ENCODE measurements at places on chromosomes 6 and 20.

- DNase-seq = no peak
Measured at GRCh38 chr20:50237349-50237748, 46.7 kb downstream of the CEBPB start.

DNA sequence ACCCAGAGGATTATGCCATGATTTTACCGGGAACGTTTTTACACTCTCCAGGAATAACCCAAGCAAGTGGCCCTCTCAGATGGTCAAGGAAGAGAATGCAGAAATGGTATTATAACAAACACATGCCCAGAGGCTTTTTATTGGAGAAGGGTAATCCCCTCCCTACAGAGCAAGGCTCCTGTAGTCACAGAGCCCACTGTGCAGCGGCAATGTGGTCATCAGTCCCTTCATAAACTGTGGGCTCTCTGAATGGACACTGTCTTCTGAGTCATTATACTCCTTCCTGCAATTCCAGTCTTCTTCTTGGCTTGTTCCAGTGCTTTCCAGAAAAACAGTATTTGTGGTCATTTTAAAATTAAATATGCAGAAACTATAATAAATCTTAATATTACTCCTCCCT, 74.7 kb downstream of the LAMA4 start:
- no peak for DNase-seq

GRCh38 chr20:24691901-24692351, 222.5 kb downstream of the SYNDIG1 start:
- DNase-seq = no peak

GRCh38 chr6:62391358-62391757, 105.3 kb upstream of the KHDRBS2 start:
- no peak for DNase-seq

GRCh38 chr6:163719028-163719742, 304.7 kb downstream of the QKI start:
- no peak for DNase-seq

DNA sequence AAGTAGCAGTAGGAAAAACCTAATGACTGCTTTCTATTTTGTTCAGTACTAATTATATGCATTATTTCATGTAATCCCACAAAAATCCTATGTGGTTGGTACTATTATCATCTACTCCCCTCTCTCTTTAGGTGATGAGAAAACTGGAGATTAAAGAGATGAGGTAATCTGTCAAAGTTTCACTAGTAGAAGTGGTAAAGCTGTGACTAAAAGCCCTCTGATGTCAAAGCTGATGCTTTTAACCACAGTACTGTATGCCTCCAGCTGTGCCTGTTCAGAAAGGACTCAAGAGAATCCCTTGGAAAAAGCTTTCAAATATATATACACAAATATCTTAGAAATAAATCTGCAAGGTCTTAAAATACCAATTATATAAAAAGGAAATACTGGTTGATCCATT, 38.0 kb downstream of the PHIP start:
- DNase-seq = no peak

GRCh38 chr20:38890497-38890818, 35.8 kb upstream of the FAM83D start:
- no peak for DNase-seq

DNA sequence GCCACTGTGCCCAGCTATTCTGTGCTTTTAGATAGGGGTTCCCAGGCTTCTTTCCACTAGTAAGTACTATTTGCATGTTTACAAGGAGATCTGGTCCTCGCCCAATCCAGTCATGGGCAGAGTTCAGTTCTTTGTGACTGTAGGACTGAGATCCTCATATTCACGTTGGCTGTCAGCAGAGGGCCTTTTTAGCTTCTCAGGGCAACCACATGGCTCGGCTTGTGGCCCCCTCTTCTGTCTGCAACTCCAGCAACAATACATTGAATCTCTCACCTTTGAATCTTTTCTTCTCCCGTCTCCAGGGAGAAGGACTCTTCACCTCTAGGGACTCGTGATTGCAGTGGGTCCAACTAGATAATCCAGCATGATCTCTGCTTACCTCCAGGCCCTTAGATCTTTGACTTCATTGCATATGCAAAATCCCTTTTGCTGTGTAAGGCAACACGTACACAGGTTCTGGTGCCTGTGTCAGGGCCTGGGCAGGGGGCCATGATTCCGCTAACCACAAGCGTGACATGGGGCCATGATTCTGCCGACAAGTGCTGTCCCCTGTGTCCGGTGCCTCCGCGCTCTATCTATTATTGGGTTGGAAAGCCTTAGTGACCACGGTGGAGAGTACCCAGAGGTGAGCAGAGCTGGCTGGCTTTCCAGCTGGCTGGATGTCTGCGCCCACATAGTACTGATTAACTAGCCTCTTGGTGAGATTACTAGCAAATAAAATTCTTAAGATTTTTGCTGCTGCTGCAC, 5.1 kb downstream of the CCR6 start:
- no peak for DNase-seq

DNA sequence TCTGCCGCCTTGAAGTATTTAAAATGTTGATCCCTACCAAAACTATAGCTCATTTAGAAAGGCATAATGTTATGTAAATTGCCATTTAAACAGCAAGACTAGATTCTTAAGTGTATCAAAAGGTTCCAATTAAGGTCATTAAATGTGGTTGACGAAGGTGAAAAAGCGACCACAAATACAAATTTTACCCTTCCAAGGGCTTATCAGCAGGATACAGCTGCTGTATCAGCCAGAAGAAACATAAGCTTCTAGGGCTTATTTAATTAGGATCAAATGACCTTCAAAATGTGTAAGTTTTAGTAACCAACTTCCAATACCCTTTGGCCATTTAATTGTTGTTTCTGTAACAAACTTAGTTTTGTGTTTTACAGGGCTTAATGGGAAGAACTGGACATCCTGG, 139.9 kb downstream of the COL9A1 start:
- no peak for DNase-seq

DNA sequence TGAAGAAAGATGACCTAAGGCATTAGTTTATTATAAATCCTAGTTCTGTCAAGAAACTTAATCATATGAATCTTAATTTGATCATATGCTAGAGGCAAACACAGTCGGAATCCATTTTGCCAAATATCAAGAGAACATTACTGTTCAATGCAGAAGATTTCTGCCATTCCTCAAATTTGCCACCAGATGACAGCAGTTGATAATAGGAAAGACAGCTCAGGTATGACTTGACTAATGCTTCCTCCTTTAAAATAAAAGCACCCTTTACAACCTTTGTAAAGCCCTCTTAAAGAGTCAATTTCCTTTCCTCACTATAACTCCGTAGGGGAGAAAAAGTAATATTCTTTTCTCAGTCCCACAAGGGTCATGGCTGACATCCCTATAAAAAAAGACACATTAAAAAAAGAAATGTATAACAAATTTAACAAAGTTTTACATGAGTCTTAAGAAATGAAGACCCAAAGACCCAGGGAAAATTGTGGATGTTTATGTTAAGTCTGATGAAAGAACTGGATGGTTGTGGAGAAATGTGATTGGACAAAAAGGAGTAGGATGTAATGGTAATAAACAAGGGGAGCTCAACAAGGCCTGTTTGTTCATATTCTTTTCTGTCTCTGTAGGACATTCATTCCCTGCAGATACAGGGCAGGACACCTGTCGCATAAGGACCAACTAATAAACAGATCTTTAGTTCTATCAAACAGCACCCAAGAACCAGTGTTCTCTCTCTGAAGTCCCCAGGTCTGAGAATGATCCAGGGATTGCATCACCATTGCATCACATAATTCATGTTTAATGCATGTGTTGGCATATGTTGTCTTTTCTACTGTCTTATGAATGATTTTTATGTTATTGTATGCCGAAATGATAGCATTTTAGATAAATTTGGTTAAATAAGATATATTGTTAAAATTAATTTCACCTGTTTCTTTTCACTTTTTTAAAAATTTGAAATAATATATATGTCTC, 23.0 kb upstream of the IL17A start:
- DNase-seq = peak; percentile 38

DNA sequence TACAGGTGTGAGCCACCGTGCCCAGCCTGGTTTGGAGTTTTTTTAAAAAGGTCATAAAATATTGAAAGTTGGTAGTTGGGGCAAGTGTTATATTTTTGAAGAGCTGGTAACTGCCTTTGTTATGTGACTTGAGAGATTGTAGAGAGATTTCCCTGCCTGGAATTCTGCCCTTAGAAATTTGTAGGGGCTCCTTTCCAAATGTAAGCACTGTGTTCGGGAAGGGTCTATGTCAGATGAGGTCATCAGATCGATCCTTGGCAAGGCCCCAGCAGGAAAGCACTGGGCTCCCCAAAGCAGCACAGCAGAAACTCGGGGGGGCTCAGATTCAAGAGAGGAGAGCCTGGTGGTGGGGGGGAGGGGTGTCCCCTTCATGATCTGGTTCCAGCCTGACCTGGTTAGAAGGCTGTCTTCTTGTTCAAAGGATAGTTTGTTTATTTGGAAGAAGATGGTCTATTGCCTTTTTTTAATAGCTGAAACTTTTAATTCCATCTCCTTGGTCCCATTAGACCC, 220.2 kb downstream of the UST start:
- DNase-seq = no peak

GRCh38 chr6:15572296-15573016, 90.4 kb downstream of the DTNBP1 start:
- DNase-seq = no peak

GRCh38 chr20:12053353-12053752, 135.7 kb downstream of the BTBD3 start:
- DNase-seq = peak; percentile 70

DNA sequence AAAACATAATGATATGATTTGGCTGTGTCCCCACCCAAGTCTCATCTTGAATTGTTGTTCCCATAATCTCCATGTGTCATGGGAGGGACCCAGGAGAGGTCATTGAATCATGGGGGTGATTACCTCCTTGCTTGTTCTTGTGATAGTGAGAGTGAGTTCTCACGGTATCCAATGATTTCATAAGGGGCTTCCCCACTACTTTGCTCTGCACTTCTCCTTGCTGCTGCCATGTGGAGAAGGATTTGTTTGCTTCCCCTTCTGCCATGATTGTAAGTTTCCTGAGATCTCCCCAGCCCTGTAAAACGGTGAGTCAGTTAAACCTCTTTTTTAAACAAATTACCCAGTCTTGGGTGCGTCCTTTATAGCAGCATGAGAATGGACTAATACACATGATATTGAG, 156.8 kb upstream of the PLCB4 start:
- DNase-seq = no peak
